ENCODE measurements at places on chromosomes 7 and 10. TPM values are rescaled to one million over a fixed set of nuclear protein-coding genes. Genes with fewer than 3 reads are reported as not detected.

- DNase-seq = no peak
These were observed 174.5 kb downstream of the SH3PXD2A start for GRCh38 chr10:103680869-103681236.

- no peak for DNase-seq
These were observed 21.4 kb upstream of the MLXIPL start for GRCh38 chr7:73645643-73646174.

DNA sequence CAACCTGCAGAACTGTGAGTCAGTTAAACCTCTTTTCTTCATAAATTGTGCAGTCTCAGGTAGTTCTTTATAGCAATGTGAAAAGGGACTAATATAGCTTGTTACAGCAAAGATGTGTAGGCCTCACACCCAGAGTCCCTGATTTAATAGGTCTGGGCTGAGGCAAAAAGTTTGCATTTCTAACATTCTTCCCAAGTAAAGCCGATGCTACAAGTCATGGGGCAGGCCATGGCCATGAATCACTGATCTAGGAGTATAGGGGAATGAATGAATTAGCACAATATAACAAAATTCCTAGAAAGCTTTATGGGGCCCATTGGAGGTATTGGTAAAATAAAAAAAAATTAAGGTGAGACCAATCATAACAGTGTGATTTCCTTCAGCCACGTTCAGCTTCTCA is 11.5 kb upstream of the AASS start:
- DNase-seq = no peak

DNA sequence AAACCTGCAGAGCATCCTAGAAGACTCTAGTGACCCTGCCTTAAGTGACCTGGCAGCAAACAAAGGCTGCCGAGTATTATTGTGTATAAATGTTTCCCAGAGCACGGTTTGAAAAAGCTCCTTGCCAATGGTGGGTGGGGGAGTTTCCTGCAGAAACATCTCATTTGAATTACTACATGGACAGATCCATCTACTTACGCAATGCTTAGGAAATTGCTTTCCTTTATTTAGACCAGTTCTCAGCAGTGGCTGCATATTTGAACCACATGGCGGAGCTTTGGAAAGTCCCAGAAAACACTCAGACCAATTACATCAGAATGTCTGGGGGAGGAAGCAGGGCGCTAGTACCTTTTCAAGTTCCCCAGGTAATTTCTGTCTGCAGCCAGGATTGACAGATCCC is 560.9 kb downstream of the SDK1 start:
- DNase-seq = peak; percentile 37

The SUPV3L1 gene
- total RNA-seq = 21.8 TPM

GRCh38 chr7:98641646-98642500 is 24.8 kb downstream of the NPTX2 start:
- no peak for DNase-seq

DNA sequence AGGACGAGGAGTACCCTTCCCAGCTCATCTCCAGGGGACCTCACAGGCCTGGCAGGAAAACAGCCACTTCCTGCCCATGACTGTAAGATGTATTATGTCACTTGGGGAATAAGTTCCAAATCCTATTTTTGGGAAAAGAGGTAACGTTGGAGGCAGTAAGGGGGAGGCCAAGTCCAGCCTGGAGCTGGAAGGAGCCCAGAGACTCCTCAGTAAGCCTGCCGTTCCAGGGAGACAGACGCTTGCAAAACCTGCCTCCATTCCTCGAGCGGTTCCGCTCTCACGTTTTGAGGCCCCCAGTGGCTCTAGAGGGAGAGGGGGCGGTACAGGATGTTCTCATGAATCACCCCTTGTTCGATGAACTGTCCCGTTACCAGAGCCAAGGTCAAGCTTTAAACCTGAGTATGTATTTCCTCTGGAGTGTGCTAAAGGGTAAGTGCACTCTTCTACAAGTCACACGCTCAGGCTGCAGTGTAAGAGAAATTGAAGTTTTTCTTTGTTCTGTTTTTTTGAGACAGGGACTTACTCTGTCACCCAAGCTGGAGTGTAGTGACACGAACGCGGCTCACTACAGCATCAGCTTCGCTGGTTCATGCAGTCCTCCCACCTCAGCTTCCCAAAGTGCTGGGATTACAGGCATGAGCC is 45.5 kb upstream of the CYTH3 start:
- no peak for DNase-seq

The SLC12A9 gene
- total RNA-seq = 76.1 TPM

- DNase-seq = no peak
These were observed 7.7 kb downstream of the DGKB start for GRCh38 chr7:14894826-14895225.

DNA sequence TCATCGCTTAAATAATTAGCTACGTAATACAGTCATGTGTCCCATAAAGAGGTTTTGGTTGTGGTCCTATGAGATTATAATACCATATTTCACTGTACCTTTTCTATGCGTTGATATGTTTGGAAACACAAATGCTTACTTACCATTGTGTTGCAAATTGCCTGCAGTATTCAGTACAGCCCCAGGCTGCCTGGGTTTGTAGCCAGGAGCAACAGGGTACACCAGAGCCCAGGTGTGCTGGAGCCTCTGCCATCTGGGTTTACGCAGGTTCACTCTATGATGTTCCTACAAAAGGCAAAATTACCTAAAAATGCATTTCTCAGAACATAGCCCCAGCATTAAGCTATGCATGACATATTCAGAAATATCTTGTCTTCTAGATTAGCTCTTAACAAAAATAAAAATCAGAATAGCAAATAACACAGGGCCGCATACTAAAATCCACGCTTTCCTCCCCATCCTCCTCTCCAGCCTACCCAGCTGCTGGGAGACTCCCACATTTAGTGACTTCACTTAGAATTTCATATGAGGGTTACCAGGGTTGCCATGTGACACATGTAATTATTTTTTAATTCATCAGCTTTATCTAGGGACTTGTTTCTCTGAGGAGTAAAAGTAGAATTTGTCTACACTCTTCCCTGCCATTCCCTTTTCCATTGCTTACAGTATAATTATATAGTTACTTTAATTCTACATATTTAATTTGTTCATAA is 559.0 kb upstream of the ADARB2 start:
- DNase-seq = no peak

- DNase-seq = no peak
These were observed 174.0 kb downstream of the GFRA1 start for GRCh38 chr10:116099023-116099420.

GRCh38 chr10:63430091-63430998 is 35.4 kb downstream of the JMJD1C start:
- no peak for DNase-seq

- DNase-seq = peak; percentile 53
These were observed 30.2 kb upstream of the ANKRD2 start for GRCh38 chr10:97542169-97543024.

DNA sequence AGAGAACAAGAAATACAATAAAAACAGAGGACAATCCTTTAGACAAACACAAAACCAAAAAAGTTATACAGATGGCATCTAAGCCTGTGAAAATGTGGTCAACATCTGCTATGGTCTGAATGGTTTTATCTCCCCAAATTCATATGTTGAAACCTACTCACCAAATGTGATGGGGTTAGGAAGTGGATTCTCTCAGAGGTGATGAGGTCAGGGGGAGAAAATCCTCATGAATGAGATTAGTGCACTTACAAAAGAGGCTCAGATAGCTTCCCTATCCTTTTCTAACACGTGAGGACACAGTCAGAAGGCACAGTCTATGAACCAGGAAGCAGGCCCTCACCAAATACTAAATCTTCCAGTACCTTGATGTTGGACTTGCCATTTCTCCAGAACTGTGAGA is 147.8 kb upstream of the GPR22 start:
- no peak for DNase-seq

DNA sequence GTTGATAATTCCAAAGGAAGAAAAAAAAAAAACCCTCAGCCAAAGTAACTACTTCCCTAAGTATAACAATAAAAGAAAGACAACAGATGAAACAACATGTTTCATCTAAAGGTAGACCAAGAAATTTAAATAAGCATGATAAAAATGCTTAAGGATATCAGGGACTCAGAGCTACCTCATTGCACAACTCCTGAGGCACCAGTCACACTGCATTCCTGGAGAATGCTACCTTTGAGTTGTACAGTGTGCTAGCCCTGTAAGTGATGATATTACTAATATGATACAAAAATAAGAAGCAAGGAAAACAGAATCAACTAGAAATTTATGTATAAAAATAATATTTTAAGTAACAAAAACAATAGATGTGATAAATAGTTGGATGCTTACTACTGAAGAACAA is 29.5 kb upstream of the C7orf33 start:
- DNase-seq = no peak

DNA sequence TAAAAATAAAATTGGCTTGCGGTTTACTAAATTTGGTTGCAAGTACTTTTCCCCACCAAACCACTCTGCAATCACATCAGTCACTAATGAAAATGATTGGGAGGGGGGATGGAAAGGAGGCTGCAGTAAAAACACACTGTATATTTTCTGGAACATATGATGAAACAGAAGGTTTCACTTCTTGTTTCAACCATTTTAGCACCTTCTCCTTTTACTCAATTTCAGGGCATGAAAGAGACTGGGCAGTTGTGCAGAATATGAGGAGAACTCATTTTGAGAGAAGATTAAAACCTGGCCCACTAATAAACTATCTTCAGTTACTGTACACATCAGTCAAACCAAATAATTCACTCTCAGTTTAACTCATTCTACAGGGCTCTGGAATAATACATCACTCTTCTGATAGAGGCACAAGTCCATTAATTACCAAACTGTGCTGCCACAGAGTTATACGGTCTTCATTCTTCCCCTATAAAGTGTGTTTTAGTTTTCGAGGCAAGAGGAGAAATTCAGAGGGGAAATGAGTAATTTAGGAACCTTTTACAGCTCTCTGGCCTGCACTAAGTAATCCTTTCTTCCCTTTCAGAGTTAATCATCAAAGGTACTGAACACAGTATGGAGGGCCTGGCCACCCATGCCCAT is 25.5 kb downstream of the JAZF1 start:
- no peak for DNase-seq

- DNase-seq = no peak
These were observed 2.1 kb upstream of the CCDC126 start for GRCh38 chr7:23594879-23595604.

DNA sequence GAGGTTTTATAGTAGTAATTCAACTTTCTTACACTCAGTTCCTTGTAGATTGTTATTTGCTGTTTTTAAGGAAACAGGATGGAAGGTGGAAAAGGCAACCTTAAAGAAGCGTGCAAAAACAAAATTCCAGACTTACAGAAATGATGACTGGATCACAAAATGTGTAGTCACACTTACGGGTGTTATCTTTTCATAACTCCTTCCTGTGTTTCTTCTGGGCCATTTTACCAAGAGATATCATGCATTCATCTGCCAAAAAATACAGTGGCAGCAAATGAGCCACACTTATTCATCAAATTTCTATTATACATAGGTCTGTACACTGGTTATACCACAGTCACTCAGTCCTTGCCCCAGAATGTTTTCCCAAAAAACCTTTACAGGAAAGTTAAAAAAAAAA is 94.3 kb upstream of the IL6 start:
- no peak for DNase-seq

The ASZ1 gene
- total RNA-seq = not detected

DNA sequence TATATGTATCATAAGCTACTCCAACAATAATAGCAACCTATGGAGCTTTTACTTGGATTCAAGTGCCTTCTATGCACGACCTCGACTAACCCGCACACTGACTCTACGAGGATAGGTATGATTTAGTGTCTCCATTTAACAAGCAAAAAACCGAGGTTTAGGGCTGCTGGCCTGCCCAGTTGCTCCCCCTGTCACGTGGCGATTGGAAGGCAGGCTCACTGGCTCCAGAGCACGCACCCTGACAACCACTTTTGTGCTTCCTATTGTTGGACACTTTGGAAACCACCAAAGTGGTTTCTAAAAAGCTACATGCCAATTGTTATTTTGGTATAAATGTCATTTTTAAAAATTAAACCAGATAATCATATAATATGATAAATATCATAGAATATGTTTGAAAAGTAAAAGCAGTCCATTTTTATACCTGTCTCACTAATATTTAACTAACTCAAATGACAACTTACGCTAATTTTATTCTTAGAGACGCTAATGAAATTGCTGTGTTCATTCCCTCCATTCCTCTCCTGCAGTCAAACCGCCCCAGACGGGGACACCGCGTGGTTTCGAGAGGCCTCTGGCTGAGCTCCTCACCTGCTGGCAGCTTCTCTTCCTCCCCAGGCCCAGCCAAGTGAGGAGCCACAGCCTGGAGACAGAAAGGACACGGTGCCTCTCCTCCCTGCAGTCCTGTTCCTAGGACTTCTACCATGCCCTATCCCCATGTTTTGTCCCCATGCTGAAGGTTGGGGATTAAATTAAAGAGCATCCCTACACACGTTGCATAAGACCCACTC is 22.2 kb upstream of the RHEB start:
- no peak for DNase-seq

The TFEC gene
- total RNA-seq = 4.2 TPM

The LIPF gene
- total RNA-seq = not detected

The ZNF425 gene
- total RNA-seq = 2.8 TPM

GRCh38 chr7:128121711-128122530 is 90.7 kb upstream of the LRRC4 start:
- DNase-seq = no peak

GRCh38 chr10:116271593-116272439 is 1.2 kb downstream of the GFRA1 start:
- DNase-seq = no peak

DNA sequence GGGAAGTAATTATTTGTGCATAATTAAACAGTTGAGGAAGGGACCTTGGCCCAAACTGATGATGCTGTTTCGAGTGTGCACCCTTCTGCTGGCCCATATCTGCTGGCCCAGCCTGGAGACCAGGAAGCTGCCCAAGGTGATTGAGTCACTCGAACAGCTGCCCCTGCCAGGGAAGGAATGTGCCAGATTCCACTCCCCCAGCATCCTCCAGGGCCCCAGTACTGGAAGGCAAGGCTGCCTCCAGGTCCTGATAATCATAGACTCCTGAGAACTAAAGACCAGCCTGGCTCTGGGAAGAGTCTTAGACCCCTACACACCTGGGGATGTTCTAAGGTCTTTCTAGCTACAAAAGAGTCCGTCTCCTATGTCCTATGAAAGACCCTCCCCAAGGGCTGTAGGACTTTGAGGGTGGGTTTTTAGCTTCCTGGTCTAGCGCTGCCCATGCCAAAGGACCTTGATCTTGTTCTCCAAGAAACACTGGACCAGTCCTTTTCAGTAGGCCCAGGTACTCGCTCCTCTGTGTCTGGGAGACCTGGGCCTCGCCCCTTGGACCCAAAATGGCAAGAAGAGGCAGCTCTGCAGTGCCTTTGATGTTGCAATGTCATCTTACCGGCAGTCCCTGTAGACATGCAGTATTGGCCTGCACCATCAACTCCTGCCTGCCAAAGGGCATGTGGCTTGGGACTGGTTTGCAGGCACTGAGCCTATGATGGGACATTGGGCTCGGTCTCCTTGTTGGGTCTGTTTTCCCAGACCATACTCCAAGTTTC is 103.2 kb upstream of the GPR26 start:
- no peak for DNase-seq

GRCh38 chr7:31079126-31079823 is 27.2 kb downstream of the ADCYAP1R1 start:
- no peak for DNase-seq

GRCh38 chr7:111855161-111855841 is 293.0 kb upstream of the IMMP2L start:
- DNase-seq = peak; percentile 61

- DNase-seq = no peak
These were observed 251.7 kb upstream of the PITRM1 start for GRCh38 chr10:3424111-3424851.

The OR6V1 gene
- total RNA-seq = not detected

Measured in mucosa of gallbladder (tissue), 1 donor.